NCI-H526 (cell line): ENCODE measurements at places on chromosomes 2 and 18.

- no peak for DNase-seq
These were observed 15.9 kb upstream of the CHAC2 start for GRCh38 chr2:53751728-53752127.

DNA sequence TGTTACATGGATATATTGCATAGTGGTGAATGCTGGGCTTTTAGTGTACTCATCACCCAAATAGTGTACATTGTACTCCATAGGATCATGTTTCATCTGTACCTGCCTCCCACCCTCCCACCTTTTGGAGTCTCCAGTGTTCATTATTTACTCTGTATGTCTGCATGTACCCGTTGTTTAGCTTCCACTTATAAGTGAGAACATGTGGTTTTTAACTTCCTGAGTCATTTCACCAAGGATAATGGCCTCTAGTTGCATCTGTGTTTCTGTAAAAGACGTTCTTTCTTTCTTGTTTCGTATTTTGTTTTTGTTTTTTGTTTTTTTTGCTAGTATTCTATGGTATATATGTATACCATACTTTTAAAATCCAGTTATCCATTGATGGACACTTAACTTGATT lies 107.5 kb downstream of the MSTN start:
- peak; percentile 91 for DNase-seq

- DNase-seq: no peak
These were observed 49.3 kb downstream of the COA5 start for GRCh38 chr2:98558852-98559530.

- DNase-seq: no peak
These were observed 20.7 kb upstream of the KCTD1 start for GRCh38 chr18:26568926-26569665.

GRCh38 chr2:27175330-27175729 lies 26.5 kb downstream of the TCF23 start:
- no peak for DNase-seq

- no peak for DNase-seq
These were observed 79.3 kb upstream of the TMEM247 start for GRCh38 chr2:46400016-46400415.

DNA sequence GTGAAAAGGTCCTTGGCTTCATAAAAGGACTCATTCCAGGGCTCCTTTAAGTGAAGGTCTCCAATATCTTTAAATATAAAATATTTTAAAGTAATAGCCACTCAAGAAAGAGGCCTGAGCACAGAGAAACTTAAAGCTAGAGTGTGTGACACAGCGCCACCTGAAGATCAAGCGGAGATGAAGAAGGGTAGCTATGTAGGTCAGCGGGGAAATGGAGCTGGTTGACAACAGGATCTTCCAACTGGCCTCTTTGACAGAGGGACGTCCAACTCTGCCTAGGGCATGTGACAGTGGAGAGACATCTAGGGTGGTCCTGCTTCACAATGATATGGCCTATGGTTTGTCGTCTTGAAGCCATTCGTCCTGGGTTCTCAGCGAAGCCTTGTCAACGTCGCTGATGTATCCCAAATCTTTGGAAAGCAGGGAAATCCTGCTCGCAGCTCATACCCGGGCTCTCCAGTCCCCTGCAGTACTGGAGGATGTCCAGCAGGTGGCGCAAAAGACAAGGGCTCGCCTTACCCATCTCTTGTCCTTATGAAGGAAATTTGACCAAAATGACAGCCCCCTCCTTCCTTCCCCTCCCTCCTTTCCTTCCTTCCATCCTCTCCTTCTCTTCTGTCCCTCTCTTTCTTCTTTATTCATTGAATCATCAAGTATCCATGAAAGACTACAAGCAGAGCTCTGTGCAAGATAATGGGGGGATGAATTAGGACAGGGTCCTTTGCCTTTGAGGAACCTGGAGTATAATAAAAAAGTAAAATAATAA lies 59.6 kb downstream of the LONRF2 start:
- DNase-seq: peak; percentile 77

GRCh38 chr18:48785091-48785614 lies 165.6 kb downstream of the SMAD7 start:
- no peak for DNase-seq

DNA sequence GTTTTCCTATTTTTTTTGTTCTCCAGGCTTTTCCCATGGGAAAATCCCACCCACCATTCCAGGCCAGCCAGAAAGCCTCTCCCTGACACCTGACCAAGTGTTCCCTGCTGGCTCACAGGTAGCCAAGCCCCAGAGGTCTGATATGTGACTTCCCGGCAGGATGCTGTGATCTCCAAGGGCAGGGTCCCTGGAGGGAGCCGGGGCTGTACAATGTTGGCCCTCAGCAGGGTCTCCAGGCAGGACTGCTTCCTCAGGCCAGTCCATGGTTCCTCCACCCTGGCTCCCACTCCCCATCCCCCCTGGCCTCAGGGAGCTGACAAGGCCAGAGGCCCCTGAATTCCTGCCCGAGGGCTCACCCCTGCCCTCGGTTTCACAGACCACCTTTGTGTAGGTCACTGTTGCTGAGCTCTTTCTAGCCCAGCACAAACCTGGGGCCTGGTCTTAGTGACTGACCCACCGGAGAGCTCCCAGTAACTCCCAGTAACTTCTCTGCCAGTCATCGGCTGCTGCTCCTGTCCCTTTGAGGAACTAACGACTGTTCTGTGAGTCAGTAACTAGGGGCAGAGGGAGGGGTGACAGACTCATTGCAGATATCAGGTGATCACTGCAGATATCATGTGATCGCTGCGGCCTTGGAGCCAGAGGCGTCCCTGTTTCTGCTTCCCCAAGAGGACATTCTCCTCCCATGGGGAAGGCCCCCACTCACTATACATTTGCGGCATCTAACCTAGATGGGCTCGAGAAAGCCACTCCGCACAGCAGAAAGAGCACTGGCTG lies 38.7 kb downstream of the SDC1 start:
- DNase-seq: no peak

GRCh38 chr2:238032755-238033337 lies 28.0 kb upstream of the SCLY start:
- no peak for DNase-seq
